CD4-positive, alpha-beta T cell treated with Interleukin-6 for 4 hours (primary cell): ENCODE measurements at places on chromosomes 6 and 20.

- DNase-seq = no peak
Measured at GRCh38 chr6:53043581-53043980, 21.6 kb upstream of the FBXO9 start.

DNA sequence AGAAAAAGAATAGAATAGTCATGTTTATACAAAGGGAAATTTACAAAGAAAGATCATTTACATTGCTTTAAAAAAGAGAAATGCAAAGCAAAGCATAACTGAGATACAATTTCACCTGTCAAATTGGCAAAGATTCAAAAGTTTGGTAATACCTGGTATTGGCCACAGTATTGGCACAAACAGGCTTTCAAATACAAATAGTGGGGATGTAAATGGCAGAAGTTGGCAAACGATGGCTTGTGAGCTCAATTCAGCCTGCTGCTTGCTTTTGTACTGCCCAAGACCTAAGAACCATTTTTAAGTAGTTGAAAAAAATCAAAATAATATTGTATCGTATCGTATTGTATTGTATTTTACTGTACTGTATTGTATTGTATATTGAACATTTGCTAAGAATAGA is 194.5 kb upstream of the JAG1 start:
- DNase-seq = no peak

- DNase-seq = no peak
Measured at GRCh38 chr6:165937564-165938358, 229.9 kb downstream of the TBXT start.

DNA sequence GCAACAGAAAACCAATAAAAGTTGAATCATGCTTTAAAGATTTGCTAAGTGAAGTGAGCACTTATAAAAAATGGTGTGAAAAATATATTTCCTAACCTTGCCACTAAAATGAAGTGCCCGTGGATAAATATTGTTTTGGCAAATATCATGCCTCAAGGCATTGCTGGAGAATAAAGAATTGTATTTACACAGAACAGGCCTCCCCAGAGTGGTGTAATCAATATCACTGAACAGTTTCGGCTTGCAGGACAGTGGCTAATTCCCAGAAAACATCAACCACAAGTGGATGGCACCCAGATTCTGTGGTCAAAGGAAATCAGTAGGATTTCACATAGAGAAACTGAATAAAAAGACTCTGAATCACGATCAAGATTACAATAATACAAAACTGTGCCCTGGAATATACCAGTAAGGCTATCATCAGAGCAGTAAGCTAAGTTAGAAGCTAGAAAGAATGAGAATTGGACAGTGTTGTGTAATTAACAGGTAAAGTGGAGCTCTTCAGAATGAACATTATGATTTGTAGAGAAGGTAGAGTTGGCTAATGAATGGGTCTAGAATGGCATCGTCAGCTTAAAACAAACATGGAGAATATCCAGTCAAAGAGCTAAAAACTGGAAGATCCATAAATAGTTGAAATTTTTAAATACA is 1026.9 kb upstream of the ADGRB3 start:
- no peak for DNase-seq

- no peak for DNase-seq
Measured at GRCh38 chr20:9482180-9482579, 32.2 kb upstream of the LAMP5 start.
